GM19239 (cell line): ENCODE measurements at places on chromosomes 3 and 15.

DNA sequence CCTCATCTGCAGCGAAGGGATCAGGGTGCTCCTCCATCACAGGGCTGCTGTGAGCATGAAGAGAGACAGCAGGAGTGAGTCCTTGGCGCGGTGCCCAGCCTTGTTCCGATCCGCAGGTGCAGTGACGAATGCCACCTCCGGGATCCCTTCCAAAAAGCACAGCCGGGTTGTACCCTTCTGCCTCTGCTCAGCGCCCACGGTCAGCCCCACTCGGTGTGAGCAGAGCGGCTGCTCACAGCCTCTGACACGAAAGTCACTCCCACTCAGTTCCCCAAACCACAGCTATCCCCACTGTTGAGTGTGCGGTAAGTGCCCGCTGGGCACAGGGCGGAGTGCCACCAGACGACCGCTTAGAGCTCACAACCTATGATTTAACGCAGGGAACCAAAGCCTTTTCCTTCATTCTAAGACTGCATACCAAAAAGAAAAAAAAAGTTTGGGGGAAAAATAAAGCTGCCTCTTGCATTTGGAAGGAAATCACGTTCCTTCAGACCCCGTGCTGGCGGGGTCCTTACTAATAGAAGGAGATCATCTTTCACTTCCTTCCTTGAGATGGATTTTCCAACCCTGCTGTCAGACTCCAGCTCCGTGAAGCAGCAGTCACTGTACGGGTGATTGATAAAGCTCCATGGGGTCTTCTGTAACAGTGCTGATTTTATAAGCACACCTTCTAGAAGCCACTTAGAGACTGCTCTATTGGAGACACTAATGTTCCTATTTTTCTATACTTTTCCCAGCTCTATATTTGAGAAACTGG, 34.7 kb upstream of the TUBGCP5 start:
- DNase-seq = no peak

GRCh38 chr3:124650798-124651197, 79.5 kb upstream of the UMPS start:
- DNase-seq = no peak

DNA sequence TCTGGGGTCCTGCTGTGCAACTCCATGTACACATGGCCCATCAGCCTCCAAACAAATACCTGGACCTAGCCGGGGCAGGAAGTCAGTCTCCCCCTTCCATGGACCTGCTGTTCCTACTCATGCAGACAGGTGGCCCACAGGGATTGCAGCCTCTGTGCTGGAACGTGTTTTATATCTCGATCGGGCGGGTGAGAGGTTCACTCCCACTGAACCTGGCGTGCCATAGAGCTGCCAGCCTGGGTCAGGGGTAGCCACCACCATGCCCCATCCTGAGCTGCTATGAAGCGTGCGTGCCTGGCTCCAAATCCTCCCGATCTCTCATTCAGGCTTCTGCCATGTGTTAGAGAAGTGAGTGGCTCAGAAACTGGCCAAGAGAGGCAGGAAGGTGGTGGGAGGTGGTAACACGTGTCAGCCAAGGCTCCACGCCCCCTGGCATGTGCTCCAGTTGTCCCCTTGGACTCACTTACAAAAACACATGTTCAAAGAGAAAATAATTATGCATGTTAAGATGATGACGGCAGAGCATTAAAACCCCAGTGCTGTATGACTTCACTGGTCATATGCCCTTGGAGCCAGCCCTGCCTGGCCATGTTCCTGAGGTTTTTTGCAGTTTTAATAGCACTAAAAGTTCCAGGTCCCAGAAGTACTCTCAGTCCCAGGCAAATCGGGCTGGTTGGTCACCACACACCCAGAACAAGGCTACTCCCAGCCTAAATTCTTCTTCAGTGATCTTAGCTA, 30.6 kb downstream of the CTSH start:
- DNase-seq = no peak

DNA sequence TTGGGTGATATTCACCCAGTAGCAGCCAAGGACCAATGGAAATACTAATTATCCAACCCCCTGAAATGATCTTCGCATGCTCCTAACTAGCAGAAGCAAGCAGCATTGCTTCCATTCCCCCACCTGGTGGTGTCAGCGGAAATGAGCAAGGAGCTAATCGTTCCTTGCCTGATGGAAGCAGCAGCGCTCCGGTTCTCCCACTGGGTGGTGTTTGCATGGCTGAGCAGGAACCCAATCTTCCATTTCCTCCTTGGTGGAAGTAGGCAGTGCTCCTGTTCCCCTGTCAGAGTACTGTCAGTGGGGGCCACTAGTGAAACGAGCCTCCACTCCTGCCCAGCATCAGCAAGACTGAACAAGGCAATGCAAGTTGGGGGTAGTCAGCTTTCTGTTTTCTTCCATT, 311.5 kb downstream of the CACNA2D3 start:
- DNase-seq = no peak

GRCh38 chr3:166472015-166472414, 634.8 kb upstream of the BCHE start:
- no peak for DNase-seq

- DNase-seq = no peak
Measured at GRCh38 chr3:9401986-9402385, 4.6 kb downstream of the SETD5 start.

GRCh38 chr3:24264748-24265158, 229.9 kb downstream of the THRB start:
- DNase-seq = peak; percentile 28

DNA sequence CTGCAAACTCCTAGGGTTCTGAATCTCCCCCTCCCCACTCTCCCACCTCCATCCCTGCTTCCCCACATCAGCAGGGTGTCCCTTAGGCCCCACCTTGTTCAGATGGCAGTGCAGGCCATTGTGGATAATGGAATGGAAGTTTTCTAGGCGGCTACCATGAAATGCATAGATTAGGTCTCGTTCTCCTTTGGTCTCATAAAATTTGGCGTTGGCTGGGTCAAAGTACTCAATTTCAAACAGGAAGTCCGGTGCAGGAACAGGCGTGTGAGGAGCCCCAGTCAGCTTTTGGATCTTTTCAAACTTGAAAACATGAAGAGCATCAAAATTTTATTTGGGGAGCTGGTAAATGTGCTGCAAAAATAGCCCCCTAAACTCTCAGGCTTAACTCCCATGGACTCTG, 20.2 kb downstream of the PARP16 start:
- no peak for DNase-seq

DNA sequence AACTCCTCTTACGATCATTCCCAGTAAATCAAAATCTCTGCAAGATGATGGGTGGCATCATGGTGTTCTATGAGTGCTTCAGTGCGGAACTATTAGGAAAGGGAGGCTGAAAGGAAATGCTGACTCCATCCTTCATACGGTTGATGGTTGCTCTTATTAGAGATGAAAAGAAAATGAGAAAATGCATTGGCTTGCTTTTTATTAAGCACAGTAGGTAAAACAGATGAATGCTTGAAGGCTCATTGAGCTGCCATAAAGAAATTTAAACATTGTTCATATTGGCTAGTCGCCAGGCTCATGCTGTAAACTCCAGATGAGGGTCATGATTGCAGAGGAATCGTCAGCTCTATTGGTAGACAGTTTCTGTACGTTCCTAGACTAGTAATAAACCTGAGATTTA, 115.8 kb downstream of the EPHA3 start:
- DNase-seq = no peak

GRCh38 chr3:57434041-57434440, 110.1 kb downstream of the DNAH12 start:
- DNase-seq = no peak

DNA sequence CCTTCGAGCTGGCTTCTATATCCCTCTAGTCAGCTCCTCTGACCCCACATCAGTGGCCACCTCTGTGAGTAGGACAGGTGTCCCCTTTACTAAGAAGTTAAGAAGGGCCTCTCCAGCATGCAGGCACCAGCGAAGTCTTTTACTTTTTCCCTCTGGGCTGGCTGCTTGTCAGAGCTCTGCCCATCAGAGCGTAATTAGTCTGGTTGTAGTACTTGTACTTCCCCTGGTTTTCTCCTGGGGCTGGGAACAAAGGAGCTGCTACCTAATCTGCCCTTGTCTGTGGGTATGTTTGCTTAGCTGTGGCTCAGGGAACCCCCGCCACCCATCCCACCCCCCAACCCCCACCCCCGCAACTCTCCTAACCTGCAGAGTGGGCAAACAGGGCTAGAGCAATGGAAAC, 27.4 kb upstream of the ALPK3 start:
- DNase-seq = no peak

DNA sequence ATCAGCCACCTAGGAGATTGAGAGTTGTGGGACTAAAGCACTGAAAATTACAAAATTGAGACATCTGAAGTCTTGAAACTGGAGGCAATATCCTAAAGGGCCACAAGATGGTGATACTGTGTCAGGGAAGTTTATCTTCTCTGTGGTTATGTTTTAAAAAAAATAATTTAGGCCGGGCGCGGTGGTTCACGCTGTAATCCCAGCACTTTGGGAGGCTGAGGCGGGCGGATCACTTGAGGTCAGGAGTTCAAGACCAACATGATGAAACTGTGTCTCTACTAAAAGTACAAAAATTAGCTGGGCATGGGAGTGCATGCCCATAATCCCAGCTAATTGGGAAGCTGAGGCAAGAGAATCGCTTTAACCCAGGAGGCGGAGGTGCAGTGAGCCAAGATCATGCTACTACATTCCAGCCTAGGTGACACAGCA, 17.9 kb upstream of the NIT2 start:
- no peak for DNase-seq

GRCh38 chr15:52714968-52715367, 35.8 kb upstream of the ATOSA start:
- DNase-seq = no peak

- DNase-seq = no peak
Measured at GRCh38 chr3:57017459-57017845, 43.0 kb upstream of the SPATA12 start.

DNA sequence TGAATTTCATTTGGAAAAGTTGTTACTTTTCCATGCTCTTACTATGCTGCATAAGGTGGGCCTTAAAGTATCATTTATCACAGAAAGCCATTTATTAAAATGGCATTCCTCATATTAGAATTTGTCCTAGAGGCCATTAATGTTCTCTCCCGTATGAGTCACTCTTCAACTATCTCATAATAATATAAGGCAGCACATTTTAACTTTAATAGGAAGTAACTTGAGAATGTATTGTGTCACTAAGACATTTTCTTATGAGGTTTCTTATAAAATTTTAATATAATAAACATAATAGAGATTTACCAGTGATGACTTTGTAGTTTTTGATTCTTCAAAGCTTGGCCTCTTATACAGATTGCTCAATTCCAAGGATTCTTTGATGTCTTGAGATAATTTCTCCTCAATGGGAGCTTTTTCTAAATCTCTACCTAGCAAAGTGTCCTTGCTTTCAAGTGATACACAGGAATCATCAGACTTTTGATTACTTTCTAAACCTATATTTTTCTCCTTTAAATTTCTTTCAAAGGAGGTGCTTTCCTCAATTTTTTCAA, 74.7 kb downstream of the ZBBX start:
- no peak for DNase-seq

DNA sequence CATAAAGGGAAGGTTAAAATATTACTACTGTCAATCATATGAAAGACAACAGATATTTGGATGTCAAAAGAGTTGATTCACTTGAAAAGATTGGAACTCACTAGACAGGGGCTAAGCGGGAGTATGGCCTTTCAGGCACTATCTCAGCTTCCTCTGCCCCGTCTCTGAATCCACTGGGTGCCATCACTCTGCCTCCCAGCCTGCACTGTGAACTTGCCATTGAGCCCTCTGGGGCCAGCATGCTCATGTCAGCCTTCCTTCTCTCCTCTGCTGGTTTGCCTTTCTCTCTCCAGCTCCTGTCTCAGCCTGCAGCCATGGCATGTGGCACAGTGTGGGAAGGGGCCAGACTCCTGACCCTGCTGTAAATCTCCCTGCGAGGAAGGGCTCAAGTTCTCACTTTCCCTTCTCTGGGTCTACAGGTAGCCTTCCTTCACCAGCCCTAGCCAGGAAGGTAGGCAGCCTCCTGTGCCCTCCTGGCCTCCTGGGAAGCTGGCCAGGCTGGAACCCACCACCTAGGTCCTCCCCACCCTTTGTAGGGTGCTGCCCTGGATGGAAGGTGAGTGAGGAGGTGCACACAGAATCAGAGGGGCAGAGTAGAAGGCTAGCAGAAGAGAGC, 54.0 kb upstream of the SLCO2A1 start:
- DNase-seq = no peak

DNA sequence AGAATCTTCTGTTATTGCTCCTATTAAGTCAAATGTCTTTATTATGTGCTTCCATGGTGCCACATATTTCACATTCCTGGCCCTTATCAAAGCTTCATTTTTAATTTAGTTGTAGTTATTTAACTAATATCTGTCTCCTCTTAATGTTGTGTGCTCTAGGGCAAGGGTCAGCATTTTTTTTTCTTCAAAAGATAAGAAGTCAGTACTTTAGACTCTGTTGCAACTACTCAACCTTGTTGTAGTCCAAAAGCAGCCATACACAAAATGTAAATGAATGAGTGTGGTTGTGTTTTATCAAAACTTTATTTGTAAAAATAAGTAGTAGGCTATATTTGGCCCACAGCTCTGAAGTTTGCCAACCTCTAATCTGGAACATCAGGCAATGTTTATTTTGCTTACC, 394.7 kb upstream of the CBLB start:
- DNase-seq = no peak

DNA sequence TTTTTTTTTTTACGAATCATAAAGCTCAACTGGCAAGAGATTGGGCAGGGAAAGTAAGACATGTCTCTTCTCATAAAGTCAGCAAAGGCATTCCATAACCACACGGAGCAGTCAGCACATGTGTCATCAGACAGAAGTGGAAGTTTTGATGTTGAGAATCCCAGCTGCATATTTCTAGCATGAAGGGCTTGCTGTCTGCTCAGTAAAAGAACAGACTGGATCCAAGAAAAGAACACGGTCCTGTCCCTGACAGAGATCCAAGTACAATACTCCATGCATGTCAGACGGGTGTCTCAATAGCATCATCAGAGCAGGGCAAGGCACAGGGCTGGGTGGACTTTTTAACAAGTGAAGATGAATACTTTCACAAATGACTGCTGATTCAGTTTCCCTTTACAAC, 38.2 kb downstream of the ABI3BP start:
- no peak for DNase-seq

DNA sequence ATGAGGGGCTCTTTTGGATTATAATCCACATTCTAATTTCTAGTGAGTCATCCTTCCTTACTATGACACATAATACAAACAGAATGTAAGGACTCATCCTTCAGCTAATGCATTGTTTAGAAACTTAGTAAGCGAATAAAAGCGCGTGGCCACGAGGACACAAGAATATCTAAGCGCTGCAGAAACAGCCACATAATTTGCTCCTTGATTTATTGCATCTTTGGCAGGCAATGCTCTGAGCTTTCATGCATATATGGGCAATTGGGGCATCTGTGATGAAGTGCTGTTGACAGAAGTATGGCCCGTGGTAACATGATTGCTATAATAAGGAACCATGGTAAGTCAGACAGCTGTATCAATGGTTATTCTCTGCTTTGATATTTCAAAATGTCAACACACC, 191.3 kb upstream of the ZNF385D start:
- no peak for DNase-seq

DNA sequence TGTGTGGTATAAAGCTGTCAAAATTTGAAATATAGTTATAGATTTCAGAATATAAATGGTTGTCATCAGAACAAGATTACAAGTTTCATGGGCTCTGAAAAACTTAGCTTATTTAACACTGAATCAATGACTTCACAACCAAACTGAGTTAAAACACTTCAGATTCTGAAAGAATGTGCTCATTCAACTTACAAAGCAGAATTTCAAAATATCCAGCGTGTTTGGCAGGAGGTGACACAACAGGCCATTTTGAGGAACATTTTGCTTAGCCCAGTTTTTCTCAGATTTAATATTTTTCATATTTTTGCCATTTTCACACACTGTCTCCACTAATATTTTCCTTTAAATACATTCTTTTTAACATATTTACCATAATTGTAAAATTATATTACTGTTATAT, 781.1 kb downstream of the TUSC7 start:
- DNase-seq = no peak

- no peak for DNase-seq
Measured at GRCh38 chr3:197975311-197975710, 15.3 kb downstream of the LMLN start.
